ENCODE measurements at places on chromosomes 4 and X.

DNA sequence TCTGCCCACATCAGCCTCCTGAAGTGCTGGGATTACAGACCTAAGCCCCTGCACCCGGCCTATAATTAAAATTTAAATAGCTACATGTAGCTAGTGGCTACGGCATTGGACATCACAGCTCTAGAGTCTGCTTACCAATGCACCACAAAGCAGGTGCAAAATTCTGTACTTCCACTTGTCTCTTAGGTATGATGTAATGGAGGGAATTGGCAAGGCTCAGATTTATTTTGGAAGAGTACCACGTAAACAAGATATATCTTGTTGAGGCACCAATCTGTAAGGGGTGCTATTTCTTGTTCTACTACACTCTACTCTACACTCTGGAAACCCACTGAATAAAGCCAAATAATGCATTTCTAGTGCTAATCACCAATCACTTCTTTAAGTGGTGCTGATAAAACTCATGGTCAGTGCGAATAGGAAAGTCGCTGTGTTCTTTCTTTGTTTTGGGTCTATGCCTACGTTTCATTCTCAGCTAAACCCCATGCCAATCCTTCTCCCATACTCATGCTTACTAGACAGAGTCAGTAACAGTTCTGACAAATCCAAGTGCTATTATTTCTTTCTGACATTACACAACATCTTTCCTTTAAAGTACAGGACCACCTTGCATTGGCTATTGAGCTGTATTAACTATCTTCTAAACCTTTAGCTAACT is 92.3 kb downstream of the GC start:
- DNase-seq, result no peak

DNA sequence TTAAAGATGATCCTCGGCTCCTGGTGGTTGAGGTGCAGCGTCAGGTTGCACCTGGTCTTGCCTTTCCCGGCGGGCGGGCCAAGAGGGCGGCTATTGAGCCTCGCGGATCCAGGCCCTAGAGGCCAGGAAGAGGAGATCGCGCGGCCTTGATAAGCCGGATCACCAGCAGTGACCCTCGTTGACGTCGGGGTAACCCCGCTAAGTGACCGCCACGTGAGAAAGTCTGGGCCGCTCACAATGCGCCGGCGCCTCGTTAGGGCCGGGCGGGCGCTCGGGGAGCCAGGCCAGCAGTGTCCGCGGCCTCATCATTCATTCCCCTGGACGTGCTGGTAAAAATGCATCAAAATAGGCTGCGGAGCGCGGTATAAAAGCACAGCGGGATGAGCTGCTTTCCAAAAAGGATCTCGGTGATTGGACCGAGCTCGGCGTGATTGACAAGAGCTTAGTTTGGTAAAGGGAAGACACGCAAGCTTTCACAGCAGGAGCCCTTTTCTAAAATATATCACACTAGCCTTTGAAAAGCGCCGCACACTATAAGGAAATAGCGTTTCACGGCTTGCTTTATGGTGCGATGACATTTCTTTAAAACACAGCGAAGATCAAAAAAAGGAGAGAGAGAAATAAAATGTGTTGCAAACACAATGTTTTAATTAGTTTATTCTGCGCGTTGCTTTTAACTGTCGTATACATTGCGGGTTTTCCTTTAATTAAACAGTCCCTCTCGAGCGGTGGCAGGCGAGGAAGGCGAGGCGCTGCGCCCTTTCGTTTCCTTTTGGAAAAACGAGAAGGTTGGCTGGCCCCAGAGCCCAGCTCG is 15.9 kb upstream of the ZIC3 start:
- no peak for DNase-seq

GRCh38 chrX:68087526-68087925 is 345.8 kb downstream of the OPHN1 start:
- no peak for DNase-seq

GRCh38 chrX:69029771-69030170 is 135.5 kb downstream of the PJA1 start:
- no peak for DNase-seq

GRCh38 chr4:2340272-2341061 is 78.0 kb downstream of the ZFYVE28 start:
- DNase-seq, result peak; percentile 10

GRCh38 chr4:155696726-155697125 is 30.1 kb downstream of the GUCY1A1 start:
- no peak for DNase-seq

GRCh38 chr4:3721186-3721585 is 45.0 kb upstream of the ADRA2C start:
- no peak for DNase-seq

- no peak for DNase-seq
Observed at GRCh38 chrX:20143561-20143960, 1.9 kb upstream of the EIF1AX start.

- no peak for DNase-seq
Observed at GRCh38 chr4:81350040-81350439, 121.7 kb downstream of the RASGEF1B start.

- no peak for DNase-seq
Observed at GRCh38 chrX:139203651-139204570, 326.6 kb upstream of the F9 start.

GRCh38 chrX:136671006-136671610 is 23.1 kb downstream of the CD40LG start:
- no peak for DNase-seq

DNA sequence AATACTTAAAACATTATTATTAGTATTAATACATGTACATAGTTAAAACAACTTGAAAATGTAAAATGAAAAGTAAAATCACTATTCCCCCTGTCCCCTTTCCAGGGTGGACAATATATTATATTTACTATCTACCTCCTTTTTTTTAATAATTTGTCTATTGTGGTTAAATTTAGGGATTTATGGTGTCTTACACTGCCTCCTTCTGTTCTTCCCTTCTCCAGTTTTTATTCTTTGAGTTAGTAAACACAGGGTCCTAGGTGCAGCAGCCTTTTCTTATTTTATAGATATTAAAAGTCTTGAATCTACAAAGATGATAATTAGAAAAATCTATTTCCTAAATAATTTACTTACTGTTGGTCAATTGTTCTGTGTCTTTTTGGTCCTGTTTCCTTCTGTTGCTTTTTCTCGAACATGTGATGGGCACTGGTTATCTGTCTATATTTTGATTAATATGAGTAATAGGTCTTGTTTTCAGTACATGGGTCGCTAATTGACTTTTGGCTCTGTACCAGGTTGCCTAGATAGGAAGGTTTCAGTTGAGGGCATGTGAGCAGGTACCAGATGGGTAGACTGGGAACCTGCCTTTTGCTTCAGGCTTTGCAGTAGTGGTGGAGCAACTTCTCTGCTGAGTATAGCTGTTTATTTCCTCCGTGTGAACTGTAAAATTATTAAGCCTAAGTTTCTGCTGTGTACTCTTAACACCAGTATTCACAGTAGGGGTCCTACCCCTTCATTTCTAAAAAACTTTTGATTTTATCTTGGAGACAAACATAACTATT is 1.1 kb downstream of the NUDT9 start:
- DNase-seq, result no peak

DNA sequence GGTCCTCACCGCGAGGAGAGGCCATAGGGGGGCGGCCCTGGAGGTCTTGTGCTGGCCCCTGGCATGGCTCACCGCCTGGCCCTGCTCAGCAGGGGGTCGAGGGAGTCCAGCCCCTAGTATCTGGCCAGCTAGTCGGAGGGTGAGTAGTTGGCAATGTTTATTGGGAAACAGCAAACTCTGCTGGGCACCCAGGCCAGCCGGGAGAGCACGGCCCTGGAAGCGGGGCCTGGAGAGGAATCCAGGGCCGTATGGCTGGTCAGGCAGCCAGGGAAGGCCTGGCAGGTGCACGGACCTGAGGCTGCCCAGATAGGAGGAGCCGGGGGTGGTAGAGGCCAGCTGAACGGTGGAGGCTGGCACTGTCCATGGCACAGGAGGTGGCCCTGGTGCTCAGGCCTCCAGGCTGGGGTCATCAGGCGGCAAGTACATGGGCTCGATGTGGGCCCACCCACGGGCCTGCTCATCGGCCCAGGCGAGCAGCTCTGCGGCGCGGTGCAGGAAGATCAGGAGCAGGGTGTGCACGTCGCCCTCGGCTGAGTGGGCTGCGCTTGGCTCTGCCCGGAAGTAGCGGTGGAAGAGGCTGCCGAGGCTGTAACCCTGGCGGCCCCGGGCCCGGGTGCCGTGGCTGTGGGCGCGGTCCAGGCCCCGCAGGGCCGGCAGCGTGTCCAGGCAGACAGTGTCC is 1.4 kb downstream of the TREX2 start:
- no peak for DNase-seq

GRCh38 chr4:123110147-123110546 is 187.8 kb upstream of the NUDT6 start:
- DNase-seq, result no peak
